ENCODE measurements at places on chromosomes 4 and X.

- DNase-seq: no peak
These were observed 133.7 kb downstream of the FAM53A start for GRCh38 chr4:1550122-1551070.

- DNase-seq: no peak
These were observed 336.2 kb downstream of the SLC7A11 start for GRCh38 chr4:137905930-137906329.

- no peak for DNase-seq
These were observed 42.0 kb downstream of the TMEM150C start for GRCh38 chr4:82519776-82520175.

GRCh38 chr4:94897023-94897422 lies 139.3 kb downstream of the BMPR1B start:
- no peak for DNase-seq

DNA sequence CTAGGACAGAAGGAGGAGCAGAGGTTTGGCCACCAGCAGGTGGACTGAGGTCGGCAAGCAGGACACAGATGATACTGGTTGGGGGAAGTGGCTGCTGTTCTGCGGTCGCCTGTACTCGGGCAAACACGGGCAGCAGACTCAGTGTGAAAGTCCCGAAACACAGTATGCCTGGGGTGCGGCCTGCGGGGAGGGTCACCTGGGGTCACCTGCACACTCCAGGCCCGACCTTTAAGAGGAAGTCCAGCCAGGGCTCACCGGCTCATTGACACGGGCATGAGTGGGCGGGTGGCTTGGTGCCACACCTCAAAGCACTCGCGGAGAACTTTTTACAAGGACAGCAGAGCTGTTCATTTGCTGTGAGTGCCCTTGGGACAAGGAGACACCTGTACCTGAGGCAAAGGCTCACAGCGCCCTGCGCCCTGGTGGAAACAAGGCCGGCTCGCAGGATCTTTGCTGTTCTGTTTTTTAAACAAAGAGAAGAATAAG lies 71.5 kb upstream of the MXD4 start:
- no peak for DNase-seq

GRCh38 chr4:140103676-140104075 lies 50.3 kb downstream of the MAML3 start:
- no peak for DNase-seq
